Activated CD8-positive, alpha-beta memory T cell treated with anti-CD3 and anti-CD28 coated beads, Interleukin-2, amount 50 U/mL, for 48 hours (primary cell): ENCODE measurements at places on chromosomes 3 and 15.

- no peak for DNase-seq
Observed at GRCh38 chr3:30749230-30749629, 142.8 kb downstream of the TGFBR2 start.

DNA sequence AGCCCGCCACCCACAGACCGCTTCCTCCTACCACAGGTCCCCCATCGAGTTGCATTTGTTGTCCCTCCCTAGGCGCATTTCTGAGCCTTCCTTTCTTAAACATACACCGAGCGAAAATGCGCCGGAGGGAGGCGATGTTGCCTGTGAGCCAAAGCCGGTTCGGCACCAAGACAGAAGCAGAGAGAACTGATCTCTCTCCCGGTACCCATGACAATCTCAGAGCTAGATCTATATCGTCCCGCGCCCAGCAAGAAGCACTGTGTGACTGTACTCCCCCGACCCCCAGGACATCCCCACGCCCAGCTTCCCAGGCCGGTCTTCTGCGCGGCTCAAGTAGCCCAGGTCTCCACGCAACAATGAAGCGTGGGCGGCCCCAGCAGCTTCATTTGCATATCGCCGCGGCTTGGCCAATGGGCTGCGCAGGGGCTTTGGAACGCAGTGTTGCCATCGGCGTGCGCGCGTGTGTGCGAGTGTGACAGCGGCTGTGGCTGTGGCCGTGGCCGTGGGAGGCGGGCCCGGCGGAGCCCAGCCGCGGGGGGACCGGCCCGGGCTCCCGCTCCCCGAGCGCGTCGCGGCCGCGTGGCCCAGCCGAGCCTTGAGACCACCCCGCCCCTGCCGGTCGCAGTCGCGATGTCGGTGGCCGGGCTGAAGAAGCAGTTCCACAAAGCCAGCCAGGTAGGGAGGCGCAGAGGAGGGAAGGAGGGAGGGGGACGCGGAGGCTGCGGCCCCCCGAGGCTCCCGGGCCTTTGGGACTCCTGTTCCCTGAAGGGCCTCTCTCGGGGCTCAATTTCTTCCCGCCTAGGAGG is at the start of gene SH3GL3:
SH3GL3 (plus strand) TSS at position 438 of the 806 bp plus-strand sequence; CDS start at position 631, 193 bp downstream.
- DNase-seq, result peak; percentile 81

DNA sequence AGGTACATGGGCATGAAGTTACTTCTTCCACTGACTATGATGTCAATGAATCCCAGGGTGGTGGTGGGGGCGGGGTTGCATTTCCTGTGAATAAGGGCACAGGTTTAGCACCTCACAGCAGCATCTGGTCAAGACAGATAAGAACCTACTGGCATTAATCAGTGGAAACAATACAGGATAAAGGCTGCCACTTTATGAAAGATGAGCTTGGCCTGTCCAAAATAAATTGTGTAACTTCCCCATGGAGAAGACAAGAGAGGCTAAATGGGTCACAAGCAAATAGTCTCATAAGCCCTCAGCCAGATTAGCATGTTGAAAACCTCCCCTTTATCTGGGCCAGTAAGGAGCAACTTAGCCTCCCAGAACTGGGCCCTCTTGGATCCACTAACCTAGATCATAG is 27.4 kb upstream of the PLSCR2 start:
- no peak for DNase-seq

- DNase-seq, result no peak
Observed at GRCh38 chr3:156460206-156460611, 94.7 kb downstream of the SSR3 start.

DNA sequence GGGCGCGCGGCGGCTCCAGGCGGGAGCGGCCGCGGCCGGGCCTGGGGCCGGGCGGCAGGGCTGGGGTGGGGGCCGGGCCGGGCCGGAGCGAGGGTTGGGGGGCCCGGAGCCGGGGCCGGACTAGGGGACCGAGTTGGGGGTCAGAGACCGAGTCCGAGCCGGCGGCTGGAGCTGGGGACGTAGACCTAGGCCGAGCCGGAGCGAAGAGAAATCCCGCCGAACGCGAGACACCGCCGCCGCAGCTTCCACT is 37.3 kb downstream of the HMCES start:
- no peak for DNase-seq

GRCh38 chr3:156483426-156483825 is 71.5 kb downstream of the SSR3 start:
- no peak for DNase-seq
